ENCODE measurements at places on chromosomes 1 and 21.

DNA sequence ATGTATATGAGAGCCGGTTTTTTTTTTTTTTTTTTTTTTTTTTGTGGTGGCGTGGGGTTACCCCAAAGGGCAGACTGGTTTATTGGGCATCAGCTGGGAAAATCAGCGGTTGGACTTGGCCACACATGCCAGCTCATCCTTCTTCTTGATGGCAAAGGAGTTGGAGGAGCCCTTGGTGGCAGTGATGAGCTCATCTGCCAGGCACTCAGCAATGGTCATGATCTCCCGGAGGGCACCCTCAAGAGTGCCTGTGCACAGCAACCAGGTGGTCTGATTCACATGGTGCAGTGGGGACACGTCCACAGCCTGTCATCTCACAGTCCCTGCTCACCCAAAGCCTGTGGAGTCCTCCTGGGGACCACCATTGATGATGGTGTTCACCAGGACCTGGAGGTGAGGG, 62.0 kb downstream of the MRPS6 start:
- no peak for DNase-seq

- no peak for DNase-seq
Observed at GRCh38 chr1:44032170-44032790, 1.0 kb upstream of the SLC6A9 start.

DNA sequence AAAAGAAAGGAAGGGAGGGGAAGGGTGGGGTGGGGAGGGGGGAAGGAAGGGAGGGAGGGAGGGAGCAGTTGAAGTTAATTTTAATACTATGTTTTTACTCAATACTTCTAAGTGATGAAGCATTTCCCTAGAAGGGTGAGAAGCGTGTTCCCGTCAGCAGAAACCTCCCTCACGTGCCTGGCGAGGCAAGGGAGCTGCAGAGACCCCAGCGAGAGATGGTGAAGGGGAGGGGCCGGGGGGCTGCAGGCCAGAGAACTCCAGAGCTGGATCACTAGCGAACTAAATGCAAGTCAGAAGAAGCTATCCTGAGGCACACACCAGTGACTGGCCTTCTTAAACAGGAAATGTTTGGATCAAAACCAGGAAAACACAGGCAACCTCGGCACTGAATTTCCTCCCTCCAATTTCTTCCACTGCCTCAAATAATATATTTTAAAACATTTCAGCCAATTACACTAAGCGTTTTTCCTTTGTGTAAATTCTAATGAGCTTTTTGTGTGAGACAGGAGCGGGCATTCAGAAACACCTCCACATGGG, 18.0 kb downstream of the WDR4 start:
- no peak for DNase-seq

DNA sequence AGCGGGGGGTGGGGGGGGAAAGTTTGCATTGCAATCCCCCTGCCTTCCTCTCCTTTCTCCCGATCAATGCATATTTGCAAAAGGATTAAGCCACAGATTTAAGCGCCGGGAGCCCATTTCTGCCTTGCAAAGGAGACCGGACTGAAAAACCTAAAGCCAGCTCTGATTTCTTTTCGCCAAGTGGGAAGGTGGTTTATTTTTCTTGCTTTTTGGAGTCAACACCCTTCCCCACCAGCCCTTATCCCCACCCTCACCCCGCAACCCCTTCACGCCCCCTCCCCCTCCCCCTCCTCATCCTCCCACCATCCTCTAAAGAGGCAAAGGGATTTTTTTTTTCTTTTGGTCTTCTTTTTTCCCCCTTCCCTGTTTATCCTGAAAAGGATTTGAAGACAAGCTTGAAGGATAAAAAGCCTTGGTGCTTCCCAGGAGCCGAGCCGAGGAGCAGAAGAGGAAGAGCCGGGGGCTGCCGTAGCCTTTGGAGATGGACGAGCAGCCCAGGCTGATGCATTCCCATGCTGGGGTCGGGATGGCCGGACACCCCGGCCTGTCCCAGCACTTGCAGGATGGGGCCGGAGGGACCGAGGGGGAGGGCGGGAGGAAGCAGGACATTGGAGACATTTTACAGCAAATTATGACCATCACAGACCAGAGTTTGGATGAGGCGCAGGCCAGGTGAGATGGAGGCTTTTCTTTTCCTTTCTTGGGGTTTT, 513 bp downstream of the PBX1 start:
- no peak for DNase-seq

DNA sequence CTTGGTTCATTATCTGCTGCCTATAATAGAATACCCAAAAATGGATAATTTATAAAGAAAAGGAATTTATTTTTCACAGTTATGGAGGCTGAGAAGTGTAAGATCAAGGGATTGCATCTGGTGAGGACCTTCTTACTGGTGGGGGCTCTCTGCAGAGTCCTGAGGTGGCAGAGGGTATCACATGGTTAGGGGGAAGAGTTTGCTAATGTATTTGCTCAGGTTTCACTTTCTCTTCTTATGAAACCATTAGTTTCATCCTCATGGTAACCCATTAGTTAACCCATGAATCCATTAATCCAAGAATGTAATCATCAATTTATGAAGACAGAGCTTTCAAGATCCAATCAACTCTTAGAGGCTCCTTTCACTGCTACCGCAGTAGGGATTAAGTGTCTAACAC, 120.6 kb downstream of the DNM3 start:
- DNase-seq, result no peak

- DNase-seq, result no peak
Observed at GRCh38 chr1:115412733-115413132, 74.7 kb upstream of the NGF start.

DNA sequence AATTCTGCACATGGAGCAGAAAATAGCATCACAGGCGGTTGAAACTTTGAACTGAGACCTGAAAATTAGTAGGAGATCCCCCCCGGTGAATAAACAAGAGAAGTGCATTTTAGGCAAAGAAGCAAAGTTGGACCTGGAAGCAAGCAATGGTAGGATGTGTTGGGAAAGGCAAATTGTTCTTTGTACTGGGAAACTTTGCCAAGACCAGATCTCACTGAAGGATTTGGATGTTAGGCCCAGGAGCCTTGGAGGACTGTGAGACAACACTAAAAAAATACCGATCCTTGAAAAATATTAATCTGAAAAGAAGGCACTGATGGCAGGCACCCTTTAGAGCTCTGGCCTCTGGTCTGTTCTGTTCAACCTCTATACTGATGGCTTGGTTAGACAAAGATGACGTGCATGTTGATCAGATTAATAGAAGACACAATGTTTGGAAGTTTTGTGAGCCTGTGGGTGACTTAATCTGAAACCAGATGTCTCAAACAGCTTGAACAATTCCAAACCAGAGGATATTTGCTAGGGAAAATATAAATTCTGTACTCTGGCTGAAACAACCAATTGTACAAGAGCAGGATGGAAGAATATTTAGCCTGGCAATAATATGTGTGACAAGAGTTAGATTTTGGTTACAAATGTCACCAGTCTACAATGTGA, 108.4 kb downstream of the ROR1 start:
- peak; percentile 77 for DNase-seq

Measured in vagina (tissue), 2 donors.